MG63 (cell line): ENCODE measurements at places on chromosomes 1 and 21. TPM values are rescaled to one million over a fixed set of nuclear protein-coding genes. Genes with fewer than 3 reads are reported as not detected.

Gene RGS18
- not detected in 2 replicates for total RNA-seq

Gene C8A
- total RNA-seq = not detected in 2 replicates

Gene AIRE
- total RNA-seq = not detected in 2 replicates

Gene ANKRD45
- total RNA-seq = not detected in 2 replicates

Gene CCNL2
- 45.1 and 47.9 TPM in 2 replicates for total RNA-seq

Gene PARS2
- total RNA-seq = 5.5 and 7.5 TPM in 2 replicates

Gene VSIG8
- not detected in 2 replicates for total RNA-seq

Gene PANK4
- 16.6 and 17.3 TPM in 2 replicates for total RNA-seq

Gene LCE3E
- total RNA-seq = not detected in 2 replicates

Gene MDM4
- 6.6 and 7.2 TPM in 2 replicates for total RNA-seq

Gene CSMD2
- not detected in 2 replicates for total RNA-seq

Gene WNT9A
- total RNA-seq = 10.8 and 11.3 TPM in 2 replicates

Gene MYBPH
- total RNA-seq = not detected in 2 replicates

DNA sequence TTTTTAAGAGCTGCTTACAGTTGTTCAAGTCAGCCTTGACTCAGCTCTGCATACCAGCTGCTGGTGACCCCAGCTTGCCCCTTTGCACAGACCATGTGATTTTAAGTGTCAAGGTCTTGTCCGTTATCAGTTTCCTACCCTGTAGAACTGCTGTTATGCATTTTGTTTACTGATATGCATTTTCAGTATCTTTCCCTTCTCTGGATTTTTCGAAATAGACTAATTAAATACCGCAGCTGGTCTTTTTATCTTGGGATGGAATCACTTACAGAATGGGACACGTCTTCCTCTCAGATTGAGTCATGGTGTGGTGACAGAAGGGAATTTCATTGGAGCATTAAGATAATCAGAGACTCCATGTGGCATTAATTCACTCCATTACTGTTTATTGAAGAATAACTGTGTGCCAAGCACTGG, 145.6 kb downstream of the FMN2 start:
- no peak for DNase-seq

- no peak for DNase-seq
Observed at GRCh38 chr1:942411-942821, 16.6 kb downstream of the NOC2L start.

DNA sequence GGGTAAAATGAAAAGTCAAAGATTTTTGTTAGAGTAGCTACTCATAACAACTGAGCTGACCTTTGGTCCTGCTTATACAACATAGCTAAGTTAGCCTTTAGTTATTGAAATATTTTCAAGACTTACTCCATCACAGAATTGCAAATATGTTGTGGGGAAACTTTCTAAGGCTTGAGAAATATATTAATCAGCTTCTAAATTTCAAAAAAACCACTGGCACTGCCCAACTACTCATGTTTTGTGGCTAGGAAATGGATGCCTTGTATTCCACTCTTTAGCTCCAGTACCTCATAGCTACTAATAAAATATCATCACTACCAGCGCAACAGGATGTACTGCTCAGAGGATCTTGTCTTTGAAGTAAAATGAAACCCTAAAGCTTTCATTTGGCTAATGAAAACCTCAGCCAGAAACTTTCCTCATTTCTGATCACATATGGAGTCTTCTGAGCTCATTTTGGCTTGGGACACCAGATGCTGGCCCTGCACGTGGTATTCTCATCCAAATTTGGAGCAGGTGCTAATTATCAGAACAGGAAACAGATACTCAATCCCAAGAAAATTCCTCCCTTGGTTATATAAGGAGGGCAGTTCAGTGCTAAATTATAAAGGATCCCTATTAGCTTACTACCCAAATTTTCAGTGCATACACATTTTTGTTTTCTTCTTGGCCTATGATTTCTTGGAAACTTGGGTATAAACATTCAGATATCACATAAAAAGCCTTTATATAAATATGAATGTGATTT, 690.7 kb downstream of the ADGRL2 start:
- no peak for DNase-seq

- no peak for DNase-seq
Observed at GRCh38 chr1:89167590-89168230, 8.1 kb downstream of the GBP7 start.

DNA sequence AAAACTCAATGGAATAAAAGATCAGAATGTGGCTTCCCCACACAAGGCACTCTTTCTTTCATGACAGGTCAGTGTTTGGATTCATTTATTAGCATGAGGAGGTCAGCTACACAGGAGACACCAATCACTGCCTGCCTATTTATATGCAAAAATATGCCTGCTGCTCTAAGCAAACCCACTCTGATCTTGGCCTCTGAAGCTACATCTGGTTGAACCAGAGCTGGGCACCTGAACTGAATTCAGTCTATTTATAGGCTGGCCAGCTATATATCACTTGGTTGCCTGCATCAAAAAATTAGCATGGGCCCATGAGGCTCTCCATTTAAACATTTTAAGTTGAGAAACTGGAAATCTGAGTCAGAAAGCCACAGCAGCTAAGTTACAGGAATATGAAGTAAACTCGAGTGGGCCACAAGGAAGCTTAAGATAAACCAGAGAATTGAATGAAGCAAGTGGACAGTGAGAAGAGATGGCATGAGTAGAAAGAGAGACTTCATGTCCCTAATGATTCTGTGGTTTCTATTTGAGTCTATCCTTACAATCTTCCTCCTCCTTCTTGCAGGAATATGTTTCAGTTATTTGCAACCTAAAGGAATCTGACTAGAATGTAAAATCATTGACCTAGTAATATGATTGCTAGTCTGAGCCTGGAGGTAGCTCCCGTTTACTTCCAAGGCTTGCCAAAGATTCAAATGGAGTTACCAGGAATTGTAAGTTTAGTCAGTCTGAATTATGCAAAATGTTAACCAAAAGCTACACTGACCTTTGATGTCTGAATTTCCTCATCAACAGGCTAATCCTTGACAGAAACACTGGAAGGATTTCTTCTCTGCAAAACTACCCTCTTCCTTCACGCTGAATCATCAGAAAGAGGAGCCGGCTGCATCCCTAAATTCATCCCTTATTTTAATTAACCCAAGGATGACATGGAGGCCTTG, 17.7 kb downstream of the DDAH1 start:
- no peak for DNase-seq

- DNase-seq = no peak
Observed at GRCh38 chr1:8476006-8476405, 158.1 kb downstream of the SLC45A1 start.

DNA sequence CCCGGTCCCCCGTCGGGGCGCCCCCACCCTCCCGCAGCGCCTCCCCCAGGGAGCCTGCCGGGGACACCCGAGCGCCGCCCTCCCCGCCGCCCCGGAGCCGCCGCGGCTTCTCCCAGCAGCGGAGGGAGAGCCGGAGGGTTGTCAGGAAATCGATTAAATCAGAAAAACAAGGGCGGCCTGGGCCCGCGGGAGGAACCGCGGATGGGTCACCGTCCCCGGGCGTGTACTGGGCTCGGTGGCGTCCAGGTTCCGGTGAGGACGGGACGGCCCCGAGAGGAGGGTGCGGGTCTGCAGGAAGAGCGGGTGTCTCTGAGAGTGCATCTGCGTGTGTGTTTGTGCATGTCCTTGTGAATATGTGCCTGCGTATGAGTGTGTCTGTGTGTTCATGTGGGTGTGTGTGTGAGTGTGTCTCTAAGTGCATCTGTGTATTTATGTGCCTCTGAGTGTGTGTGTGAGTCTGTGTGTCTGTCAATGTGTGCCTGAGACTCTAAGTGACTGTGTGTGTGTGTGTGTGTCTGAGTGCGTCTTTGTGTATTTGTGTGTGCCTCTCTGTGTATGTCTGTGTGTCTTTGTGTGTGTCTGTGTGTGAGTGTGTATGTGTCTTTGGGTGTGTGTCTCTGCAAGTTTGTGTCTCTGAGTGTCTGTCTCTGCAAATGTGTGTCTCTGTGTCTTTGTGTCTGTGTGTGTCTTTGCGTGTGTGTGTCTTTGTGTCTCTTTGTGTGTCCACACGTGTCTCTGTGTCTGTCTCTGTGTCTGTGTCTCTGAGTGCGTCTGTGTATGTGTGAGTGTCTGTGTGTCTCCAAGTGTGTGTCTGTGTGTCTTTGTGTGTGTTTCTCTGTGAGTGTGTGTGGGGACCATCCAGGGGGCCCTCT, 1.1 kb downstream of the SPSB1 start:
- DNase-seq = peak; percentile 55

DNA sequence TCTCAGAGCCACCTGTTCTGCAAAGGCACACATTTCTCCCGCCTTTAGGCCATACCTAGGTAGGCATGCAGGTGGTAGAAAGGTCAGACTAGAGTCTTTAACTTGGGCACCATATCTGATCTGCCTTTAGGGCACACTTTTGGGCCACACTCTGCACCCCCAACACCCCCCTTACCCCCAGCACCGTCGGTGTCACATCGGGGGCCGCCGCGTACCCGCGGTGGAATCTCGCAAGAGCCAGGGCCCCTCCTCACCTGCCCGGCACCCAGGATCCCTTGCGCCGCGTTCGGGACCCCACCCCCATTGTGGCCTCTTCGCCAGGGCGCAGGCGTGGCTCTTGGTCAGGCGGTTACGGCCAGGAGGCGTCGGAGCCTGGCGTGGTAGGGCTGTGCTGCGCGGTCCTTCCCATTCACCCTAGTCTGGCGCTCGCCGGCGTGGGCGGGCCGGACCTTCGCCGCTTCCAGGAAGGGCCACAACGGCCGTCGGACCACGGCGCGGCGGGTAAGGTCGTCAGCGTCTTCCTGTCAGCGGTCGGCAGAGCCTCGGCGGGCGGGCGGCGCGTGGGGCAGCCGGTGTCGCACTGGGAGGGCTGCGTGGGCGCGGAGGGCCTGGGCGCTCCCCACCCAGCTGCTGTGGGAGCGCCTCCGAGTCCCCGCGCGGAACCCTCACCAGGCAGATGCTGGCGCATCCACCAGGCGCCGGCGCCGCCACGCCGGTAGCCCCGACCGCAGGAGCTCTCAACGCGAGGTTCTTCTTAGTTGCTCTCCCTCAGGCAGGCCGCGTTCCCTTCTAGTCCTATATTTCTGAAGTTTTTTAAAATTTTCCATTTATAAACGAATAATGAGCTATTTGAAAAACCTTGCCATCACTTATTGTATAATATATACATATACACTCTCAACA, at the start of gene DNAH14:
TSS of gene DNAH14 (plus strand) at position 341 of the 903 bp plus-strand sequence. CDS start 23,028 bp downstream, outside the sequence.
- peak; percentile 94 for DNase-seq

DNA sequence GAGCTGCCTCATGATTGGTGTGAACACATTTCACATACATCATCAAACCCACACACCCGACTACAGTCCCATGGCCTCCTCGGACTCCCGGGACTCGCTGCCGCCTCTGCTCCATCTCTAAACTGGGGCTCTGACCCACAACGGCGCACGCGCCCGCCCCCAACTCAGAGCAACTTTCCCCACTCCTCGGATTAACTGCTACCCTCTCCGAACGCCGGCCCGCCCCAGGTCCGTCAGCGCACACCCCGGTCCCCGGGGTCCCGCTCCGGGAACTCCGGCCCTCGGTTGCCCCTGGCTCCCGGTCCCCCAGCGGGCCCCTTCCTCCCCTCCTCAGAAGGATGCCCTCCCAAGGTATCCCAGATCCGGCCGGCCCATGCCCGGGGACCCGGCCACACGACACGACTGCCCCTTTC, 740 bp downstream of the DSTYK start:
- DNase-seq = peak; percentile 33
